Cerebellar nuclear complex (tissue), 1 donor: ENCODE measurements at places on chromosomes 4 and X.
A peak's percentile ranks its signal among the peaks of the same experiment; 100 is the strongest.

- DNase-seq, result no peak
These were observed 246.1 kb downstream of the NR3C2 start for GRCh38 chr4:148196164-148196563.

- DNase-seq, result peak; percentile 50
These were observed at the start of gene PACRGL for GRCh38 chr4:20700007-20700761. Gene PACRGL, plus strand, starts transcription at chr4:20700458. Its CDS starts 4,024 bp downstream, at chr4:20704482.

DNA sequence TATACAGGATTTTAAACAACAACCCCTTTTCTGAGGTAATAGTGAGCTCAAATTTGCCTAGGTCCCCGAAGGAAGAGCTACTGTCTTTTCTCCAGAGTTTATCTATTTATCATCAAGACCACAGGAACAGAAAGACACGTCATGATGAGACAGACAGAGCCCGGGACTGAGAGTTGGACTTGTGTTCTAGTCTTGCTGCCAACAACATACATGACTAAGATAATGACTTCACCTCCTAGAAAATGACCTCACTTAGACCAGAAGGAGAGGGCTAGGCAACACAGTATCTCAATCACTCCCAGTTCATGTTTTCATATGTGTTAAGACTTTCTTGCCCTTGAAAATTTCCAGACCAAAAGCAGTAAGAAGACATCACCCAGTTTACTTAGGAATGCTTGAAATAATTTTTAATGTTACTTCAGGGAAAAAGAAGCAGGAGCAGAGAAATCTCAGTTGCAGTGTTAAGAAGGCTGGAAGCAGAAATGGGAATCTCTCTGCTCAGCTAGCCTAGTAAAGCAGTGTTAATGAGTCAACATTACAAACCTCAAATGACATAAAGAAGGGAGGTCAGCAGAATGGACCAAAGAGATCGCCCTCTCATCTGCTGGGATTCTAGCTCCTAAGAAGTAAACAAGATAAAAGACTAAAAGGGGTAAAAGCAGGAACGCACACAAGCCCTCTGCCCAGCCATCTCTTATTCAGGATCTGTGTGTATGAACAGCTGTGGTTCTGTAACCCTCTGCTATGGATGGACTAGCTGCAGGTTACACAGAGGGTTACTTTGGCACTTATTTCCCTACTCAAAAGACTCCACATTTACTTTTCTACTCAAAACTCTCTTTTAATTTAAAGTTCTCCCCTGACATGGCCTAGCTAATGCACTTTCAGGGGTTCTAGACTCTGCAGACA lies 24.8 kb downstream of the PDGFC start:
- no peak for DNase-seq

- peak; percentile 58 for DNase-seq
These were observed at the start of gene NKRF for GRCh38 chrX:119606280-119607017. Gene NKRF, minus strand, starts transcription at chrX:119606424.

- DNase-seq, result no peak
These were observed 815.5 kb downstream of the DMD start for GRCh38 chrX:32395878-32396277.

- DNase-seq, result no peak
These were observed 7.0 kb downstream of the SLC9B1 start for GRCh38 chr4:103012551-103012950.

DNA sequence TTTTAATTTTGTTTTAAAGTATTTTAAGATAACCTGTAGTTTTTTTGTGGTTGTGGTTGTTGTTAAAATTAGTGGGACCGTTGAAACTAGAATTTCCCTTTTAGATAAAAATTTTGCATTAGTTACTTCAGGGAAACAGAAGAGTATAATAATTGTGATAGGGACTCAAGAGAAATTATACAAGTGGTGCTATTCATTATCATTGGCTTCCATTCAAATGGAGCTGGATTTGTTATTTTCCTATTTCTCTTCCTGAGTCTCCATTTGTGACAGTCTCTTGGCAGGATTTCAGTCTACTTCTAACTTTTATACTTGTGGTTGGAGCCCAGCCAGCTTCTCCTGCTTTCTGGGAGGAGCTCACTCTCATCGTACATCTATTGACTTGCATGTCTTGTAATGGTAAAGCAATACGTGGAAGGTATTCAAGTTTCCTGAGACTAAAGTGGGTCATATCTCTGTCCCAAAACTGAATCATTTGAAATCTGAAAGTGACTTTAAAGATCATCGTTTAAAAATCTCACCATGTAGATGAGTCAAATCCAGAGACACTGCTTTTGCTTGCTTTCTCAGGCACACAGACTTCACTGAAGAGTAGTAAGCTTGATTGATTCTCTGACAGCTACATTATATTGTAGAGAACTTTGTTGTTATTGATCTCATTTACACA lies 155.8 kb downstream of the RPA4 start:
- DNase-seq, result no peak

DNA sequence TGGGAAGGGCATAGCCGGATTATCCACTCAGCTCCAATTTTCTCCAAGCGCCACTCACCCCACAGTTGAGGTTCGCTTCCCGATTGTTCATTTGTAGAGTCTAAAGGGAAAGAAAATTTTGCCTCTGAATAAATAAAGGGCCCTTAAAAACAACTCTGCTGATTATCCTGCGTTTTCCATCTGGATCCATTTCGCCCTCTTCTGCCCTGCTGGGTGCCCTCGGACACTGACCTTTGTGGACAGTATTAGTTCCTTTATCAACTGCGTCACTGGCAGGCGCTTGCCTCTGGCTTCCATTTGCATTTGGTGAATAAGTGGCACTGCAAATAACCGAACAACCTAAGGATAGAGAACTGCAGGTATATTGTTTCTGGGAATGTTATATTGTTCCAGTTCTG lies 10.1 kb downstream of the GSX2 start:
- DNase-seq, result no peak

DNA sequence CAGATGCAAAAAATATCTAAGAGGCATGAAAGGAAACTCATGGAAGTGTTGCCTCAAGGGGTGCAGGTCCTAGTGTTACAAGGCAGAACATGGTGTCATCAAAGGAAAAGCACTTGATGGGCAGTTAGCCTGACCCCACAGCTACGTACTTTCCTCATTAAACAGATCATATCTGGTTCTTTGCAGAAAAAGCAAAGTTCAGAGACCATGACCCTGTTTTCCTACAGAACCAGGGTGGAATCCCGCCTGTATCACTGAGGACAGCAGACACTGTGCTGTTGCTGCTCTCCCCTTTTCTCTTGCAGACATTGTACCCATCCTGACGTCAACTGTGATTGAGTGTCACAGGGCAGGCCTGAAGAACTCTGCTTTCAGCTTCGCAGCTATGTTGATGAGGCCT lies 91.7 kb downstream of the RFC1 start:
- no peak for DNase-seq

DNA sequence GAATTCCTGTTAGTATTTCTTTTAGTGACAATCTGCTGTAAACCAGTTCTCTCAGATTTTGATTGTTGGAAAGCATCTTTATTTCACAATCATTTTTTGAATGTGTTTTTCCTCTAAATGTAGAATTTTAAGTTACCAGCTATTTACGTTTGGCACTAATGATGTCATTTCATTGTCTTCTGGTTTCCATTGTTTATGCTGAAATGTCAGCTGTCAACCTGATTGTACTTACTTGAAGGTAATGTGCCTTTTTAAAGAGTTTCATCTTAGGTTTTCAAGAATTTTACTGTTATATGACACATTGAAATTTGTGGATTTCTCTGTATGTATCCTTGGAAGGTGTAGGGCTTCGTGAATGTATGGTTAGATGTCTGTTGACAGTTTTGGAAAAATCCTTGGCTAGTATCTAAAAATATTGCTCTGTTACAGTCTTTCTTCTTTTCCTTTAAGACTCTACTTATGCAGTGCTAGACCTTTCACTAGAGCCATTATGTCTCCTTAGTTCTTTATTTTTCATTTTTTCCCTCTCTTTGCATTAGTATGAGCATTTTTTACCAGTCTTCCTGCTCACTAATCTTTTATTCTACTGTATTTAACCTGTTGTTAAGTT lies 30.4 kb downstream of the SMAD1 start:
- no peak for DNase-seq

GRCh38 chrX:139202742-139203420 lies 327.7 kb upstream of the F9 start:
- no peak for DNase-seq

- DNase-seq, result no peak
These were observed 80.5 kb upstream of the HELT start for GRCh38 chr4:184937745-184938144.

- DNase-seq, result no peak
These were observed 1067.5 kb downstream of the PCDH7 start for GRCh38 chr4:31787701-31788100.

GRCh38 chr4:166195101-166195500 lies 322.1 kb downstream of the TLL1 start:
- DNase-seq, result no peak

DNA sequence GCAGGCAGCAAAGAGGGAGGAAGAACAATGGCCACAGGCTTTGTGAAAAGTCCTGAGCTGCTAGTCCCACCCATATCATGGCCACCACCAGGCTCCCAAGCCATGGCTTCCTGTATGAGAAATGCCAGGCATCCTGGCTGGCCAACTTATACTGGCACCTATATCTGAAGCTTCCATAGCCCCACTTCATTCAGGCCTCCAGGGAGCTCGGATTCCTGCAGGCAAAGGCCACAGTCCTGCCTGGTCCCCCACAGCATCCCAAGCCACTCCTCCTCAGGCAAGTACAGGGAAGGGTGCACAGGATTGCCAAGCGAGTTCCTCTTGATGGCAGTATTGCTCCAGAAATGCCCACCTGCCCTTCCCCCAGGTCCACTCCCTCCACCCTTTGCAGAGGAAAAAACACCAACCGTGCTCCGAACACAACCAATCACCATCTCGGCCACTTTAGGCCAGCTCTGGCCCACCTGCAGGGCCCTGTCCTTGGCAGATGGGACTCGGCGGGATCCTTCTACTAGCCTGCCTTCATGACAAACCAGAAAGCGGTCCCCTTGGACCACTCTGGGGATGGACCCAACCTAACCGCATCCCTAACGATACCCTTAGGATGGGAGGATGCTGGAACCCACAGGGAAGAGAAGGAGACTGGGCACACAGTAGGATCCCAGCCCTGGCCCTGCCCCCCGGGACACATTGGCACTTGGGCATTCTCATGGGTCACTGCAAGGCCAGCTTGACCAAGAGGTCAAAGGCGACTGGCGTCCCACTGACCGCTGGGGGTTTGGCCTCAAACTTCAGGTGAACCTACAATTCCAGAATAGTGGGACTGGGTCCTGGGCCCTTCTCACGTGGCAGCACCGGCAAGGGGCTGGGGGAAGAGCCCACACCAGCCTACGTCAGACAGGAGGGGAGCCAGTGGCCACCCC lies 220.4 kb upstream of the AGTR2 start:
- peak; percentile 83 for DNase-seq

- DNase-seq, result no peak
These were observed 17.0 kb upstream of the AP1AR start for GRCh38 chr4:112214390-112215264.

DNA sequence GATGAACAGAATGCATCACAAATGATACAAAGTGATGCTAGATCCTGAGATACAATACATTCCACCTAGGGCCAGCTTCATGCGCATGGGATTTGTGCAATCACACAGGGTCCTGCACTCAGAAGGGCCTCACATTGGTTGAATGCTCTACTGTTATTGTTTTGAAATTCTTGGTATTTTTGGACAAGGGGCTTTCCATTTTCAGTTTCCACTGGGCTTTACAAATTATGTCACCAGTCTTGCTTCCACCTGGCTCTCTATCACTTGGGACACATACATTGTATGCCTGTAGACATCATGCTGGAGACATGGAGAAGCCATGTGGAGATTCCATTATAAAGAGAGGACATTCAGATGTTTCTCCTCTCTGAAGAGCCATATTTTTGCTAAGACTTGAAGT lies 155.8 kb downstream of the NAA11 start:
- DNase-seq, result no peak

DNA sequence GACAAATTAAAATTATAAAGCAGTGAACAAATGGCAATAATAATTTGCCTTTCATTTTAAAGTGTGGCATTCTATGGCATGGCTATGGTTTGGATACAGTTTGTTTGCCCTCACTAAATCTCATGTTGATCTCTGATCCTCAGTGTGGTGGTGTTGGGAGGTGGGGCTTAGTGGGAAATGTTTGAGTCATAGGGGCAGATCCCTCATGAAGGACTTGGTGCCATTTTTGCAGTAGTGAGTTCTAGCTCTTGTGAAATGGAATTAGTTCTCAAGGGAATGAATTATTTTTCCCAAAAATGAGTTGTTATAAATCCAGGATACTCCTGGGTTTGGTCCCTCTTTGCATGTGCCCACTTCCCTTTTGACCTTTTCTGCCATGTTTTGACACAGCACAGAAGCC lies 181.4 kb downstream of the AMELX start:
- no peak for DNase-seq

DNA sequence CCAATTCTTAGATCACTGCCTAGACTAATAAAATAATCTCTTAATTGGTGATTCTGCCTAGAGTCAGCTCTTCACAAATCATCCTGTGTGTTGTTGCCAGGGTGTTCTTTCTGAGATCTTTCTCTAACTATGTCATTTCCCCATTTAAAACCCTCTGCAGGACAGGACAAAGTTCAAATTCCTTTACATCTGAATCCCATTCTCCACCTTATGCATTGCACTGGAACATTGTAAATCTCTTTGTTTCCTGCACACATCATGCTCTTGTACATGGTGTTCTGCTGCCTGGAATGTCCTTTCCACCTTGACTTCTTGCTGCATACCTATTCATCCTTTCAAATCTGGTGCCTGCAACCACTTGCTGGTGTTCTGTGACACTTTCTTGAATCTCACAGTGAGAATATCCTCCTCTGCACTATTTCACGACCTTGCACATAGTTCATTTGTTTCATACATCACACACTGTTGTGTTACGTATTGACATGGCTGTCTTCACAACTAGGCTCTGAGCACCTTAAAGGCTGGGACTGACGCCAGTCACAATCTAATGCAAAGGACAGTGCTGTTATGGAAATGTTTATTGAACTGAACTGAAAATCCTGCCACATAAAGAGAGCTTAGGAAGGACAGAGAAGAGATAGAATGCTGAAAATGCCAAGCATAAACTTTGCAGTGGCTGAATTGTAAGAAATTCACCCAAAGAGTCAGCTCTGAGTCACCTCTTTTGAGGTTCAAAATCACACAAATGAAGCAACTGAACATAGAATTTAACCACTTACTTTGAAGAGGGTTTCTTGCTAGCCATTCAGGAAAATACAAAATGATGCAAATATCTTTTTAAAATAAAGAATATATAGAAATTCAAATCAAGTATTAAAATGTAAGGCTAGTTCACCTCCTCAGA lies 26.4 kb upstream of the SMIM14 start:
- DNase-seq, result no peak

DNA sequence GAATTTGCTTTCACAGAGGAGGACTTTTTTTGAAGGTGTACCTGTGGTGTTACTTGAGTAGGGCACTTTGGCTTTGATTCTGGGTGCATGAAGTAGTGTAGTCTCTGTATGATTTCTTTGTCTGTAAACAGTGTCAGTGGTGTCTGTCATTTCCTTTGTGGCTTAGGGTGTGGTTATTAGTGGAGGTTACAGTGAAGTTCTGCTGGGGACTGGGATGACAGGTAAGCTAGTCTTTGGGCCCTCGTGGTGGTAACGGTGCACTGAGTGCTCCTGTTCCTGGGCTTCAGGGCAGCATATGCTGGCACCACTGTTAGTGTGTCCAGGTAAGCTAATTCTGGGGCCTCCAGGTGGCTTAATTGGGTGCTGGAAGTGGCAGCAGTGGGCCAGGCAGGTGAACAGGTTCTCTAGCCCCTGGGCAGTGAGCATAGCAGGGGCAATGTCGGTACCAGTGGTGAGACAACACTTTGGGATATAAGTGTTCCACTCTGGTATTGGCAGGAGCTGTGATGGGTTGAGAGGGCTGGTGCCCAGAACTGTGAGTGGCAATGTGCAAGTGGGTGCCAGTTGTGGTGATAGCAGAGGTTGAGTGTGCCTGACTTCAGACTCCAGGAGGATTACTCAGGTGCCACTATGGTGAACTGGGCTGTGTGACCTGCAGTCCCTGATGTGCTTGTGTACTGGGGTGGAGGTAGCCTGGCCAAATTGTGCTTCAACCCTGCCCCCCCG lies 26.0 kb upstream of the VSIG1 start:
- DNase-seq, result no peak
